ENCODE measurements at places on chromosomes 1 and 21.

- no peak for ATAC-seq
Observed at GRCh38 chr21:41766883-41767605, at the start of gene RIPK4. RIPK4 (minus strand) TSS chr21:41767052; CDS start chr21:41767041, 11 bp downstream.

DNA sequence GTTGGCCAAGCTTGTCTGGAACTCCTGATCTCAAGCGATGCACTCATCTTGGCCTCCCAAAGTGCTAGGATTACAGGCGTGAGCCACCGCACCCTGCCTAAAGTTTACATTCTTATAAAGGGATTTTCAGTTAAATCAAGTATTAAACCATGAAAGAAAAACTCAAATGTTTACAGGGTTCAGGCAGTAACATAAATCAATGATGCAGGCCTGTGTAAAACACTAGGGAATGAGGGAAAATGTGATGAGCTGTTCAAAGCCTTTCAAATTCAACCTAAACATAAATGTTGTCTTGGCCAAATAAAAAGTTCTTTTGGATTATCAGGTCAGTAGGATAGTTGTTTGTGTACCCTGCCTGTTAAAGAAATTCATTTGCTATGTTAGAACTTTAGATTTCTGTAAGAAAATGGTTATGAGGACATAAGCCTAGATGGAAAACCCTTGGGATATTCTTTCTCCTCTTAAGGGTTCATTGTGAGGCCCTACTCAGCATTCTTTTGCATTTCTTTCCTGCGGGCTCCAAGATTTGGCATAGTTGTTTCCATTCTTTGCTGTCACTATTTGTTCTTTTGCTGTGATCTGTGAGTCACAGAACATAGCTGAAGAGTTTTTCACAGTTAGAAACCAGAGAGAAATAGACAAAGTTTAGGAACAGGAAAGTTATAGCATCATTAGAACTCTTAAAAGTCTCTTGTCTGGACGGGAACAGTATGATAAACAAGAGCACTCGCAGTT lies 8.9 kb upstream of the ZRANB2 start:
- no peak for ATAC-seq

GRCh38 chr1:222250376-222250775 lies 297.5 kb downstream of the HHIPL2 start:
- no peak for ATAC-seq

DNA sequence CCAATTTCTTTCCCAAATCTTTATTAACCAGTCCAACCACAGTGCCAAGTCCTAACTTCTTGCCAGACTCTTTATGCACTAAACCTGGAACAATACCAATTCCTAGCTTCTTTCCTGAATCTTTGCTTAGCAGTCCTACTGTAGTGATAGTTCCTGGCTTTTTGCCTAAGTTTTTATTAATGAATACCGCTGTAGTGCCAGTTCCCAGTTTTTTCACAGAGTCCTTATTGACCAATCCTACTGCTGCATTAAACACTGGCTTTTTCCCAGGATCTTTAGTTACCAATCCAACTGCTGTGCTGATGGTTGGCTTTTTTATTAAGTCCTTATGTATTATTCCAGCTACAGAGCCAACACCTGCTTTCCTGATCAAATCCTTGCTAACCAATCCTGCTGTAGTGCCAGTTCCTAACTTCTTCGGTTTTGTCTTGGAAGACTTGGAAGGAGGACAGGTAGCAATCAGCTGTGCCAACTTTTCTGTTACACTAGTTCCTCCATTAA lies 80.8 kb downstream of the ASH1L start:
- no peak for ATAC-seq

- ATAC-seq = peak; percentile 29
Observed at GRCh38 chr1:154501423-154502065, 475 bp upstream of the TDRD10 start.
